ENCODE measurements at places on chromosomes 16 and 17.

DNA sequence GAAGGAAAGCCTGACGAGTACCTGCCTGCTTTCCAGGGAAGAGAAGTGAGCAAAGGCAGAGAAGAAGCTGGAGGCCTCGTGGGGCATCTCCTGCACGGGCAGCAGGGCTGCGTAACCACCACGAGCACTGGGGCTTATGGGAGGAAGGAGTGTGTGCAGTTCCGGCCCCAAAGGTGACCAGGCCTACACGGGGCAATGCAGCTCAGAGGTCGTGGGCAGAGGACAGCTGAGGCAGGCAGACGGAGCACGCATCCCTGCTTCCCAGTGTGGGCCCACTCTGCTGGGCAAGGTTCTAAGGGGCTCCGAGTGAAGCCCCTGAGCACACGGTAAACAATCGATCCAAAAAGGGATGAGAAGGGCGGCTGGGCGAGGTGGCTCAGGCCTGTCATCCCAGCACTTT lies 109.7 kb downstream of the ANKRD11 start:
- DNase-seq = no peak

DNA sequence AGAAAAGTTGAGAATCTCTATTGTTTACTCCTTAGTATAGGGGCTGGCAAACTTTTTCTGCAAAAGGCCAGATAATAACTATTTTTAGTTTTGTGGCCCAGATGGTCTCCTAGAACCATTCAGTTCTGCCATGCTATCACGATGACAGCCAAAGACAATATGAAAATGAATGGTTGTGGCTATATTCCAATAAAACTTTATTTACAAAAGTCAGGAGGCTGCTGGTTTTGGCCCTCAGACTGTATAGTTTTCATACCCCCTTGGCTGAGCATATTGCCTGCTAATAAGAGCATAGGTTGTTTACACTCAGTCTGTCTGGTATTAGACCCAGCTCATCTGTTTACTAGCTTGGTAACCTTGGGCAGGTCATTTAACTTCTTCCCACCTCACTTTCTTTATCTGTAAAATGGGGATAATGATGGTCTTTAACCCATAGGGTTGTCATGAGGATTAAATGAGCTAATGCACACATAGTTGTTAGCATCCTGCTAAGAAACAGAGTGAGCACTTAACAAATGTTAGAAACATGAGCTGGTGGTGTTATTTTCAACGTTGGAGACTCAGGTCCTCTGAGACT lies 156.3 kb downstream of the MSI2 start:
- DNase-seq = no peak

DNA sequence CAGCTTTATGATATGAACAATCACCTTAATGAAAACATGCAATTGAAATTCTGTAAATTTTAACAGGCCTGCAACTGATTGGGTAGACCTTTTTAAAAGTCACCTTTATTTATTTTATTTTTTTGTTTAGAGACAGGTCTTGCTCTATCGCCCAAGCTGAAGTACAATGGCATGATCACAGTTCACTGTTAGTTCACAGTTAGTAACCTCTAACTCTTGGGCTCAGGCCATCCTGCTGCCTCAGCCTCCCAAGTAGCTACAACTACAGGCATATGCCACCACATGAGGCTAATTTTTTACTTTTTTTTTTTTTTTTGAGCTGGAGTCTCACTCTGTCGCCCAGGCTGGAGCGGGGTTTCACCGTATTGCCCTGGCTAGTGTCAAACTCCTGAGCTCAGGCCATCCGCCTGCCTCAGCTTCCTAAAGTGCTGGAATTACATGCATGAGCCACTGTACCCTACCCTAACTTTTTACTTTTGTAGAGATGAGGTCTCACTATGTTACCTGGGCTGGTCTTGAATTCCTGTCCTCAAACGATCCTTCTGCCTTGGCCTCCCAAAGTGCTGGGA lies 28.0 kb downstream of the AP1G1 start:
- no peak for DNase-seq

- DNase-seq = no peak
These were observed 8.0 kb downstream of the SEZ6 start for GRCh38 chr17:28997806-28998205.

GRCh38 chr16:68086336-68086841 lies 1.2 kb downstream of the NFATC3 start:
- no peak for DNase-seq

GRCh38 chr17:27577884-27578717 lies 52.9 kb upstream of the LGALS9 start:
- no peak for DNase-seq

DNA sequence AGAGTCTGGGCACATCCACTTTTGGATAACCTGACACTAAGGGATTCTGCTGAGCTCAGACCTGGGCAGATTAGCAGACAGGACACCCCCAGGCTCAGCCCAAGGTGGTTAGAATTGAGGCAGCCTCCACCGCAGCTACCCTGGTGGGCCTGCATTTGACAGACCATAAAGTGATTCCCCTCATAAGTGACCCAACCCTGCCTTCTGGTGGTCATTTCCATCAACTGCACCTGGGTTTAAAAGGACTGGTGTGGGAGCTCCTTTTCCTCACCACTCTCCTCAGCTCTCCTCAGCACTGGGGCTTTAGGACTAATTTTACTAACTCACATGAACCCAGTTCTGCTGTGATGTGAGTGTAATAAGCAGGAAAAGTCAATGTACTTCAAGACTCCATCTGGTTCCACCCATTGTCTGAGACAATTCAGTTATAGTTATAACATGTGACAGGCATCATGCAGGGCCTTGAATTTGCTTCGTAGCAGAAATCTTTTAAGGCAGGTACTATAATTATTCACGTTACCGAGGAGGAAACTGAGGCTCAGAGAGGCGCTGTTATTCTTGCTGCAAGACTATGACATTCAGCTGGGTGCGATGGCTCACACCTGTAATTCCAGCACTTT lies 42.5 kb downstream of the MYH3 start:
- DNase-seq = no peak

DNA sequence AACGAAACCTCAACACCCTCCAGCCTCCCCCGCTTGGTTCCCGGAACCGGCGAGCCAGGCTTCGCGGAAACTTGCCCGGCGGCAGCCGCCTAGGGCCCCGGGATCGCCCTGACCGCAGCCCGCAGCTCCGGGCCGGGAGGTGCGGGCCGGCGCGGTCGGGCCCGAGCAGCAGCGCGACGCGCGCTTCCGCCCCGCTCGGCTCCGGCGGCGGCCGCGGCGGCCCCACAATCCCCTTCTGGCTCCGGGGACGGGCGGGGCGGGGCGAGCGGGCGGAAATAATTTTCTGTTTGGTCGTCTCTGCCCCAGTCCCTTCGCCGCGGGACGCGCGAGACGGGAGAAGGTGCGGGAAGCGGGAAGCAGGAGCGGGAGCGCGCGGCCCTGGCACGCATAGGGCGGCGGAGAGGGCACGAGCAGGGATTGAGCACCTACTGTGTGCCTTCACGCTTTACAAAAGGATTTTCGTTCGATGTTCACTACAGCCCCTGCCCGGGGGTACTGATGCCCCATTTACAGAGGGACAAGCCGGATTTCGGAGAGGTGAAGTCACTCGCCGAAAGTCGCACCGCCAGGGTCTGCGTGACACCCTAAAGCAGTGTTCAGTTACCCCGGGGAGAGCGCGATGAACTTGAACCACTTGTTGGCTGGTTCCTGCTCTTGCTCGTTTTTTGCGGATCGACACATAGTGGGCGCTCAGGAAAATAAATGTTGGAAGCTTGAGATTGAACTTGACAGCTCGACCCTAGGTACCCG lies 2.7 kb upstream of the MLLT6 start:
- DNase-seq = peak; percentile 81

- DNase-seq = no peak
These were observed 56.0 kb downstream of the CLUH start for GRCh38 chr17:2655546-2655945.

- DNase-seq = no peak
These were observed 14.4 kb upstream of the PLD6 start for GRCh38 chr17:17220529-17220928.

DNA sequence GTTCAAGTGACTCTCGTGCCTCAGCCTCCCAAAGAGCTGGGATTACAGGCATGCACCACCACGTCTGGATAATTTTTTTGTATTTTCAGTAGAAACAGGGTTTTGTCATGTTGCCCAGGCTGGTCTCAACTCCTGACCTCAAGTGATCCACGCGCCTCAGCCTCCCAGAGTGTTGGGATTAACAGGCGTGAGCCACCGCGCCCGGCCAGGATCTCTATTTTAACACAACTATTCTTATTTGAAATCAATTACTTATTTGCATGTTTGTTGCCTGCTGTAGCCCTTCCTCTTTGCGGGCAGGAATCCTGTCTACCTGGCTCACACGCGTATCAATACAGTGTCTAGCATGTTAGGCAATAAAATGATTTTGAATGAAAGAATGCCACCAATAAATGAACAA lies 818 bp upstream of the CNEP1R1 start:
- DNase-seq = no peak

GRCh38 chr16:65658349-65658748 lies 536.5 kb upstream of the CDH11 start:
- no peak for DNase-seq

- no peak for DNase-seq
These were observed 22.5 kb downstream of the VPS53 start for GRCh38 chr17:692116-692515.

- DNase-seq = no peak
These were observed 315.8 kb downstream of the BCAS3 start for GRCh38 chr17:60993497-60993896.
